ENCODE measurements at places on chromosomes 16 and 17.

DNA sequence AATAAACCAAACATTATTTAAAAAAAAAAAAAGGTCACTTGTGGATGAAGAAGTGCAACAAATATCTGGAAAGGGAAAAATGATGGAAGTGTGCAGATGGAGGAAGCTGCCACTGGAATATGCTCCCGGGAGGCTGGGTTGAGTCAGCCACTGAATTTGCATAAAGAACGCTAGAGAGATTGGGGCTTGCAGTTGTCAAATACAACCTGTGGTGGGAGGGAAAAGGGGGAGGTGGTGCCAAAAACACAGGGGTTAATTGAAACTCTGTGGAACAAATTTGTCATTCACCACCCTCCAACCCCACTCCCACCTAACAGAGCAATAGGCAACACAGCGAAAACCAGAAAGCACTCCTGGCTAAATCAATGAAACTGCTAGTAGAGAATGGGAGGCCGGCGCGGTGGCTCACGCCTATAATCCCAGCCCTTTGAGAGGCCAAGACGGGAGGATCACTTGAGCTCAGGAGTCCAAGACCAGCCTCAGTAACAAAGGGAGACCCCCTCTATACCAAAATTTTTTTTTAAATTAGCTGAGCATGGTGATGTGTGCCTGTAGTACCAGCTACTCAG, 37.6 kb upstream of the RPL38 start:
- DNase-seq, result no peak

GRCh38 chr16:88504489-88505404, 51.7 kb downstream of the ZFPM1 start:
- DNase-seq, result peak; percentile 94

DNA sequence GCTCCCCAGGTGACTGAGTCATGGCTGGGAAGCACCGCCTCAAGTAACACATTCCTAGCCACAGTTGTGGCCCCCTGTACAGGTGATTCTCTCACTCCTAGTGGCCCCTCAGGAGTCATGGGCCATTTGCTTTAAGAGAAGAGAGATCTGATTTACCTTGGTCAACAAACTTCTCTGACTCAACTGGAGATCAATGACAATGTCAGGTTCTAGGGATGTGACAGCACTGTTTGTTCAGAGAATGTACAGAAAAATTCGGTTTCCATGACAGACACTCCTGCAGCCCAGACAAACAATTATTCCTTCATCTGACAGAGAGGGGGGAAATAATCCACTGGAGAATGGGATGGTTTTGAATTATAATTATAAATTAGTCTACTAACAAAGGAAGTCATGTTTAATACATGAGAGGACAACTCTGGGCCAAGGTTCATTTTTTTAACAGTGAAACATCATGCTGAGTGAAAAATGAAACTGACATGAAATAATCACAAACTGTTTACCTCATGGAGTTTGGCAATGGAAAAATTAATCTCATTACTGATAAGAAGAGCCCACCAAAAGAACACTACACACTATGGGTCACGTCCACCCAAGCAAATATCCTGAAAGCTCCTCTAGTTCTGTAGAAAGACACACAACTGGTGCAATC, 9.7 kb downstream of the ERN1 start:
- DNase-seq, result no peak

GRCh38 chr16:85393674-85394451, 219.3 kb upstream of the GSE1 start:
- peak; percentile 57 for DNase-seq

GRCh38 chr17:47279062-47279801, 25.6 kb downstream of the ITGB3 start:
- DNase-seq, result no peak
